Placental pericyte (primary cell): ENCODE measurements at places on chromosomes 1 and 21. TPM values are rescaled to one million over a fixed set of nuclear protein-coding genes. Genes with fewer than 3 reads are reported as not detected.

EVA1C gene
- total RNA-seq, result 7.9 and 11.3 TPM in 2 replicates

ASPM gene
- total RNA-seq, result 1.1 and 58.0 TPM in 2 replicates

CA6 gene
- not detected in 2 replicates for total RNA-seq

ERICH3 gene
- not detected in 2 replicates for total RNA-seq
